Activated CD8-positive, alpha-beta memory T cell treated with anti-CD3 and anti-CD28 coated beads for 24 hours (primary cell): ENCODE measurements at places on chromosomes 1 and 21.

GRCh38 chr1:115220340-115221270 lies 117.4 kb downstream of the NGF start:
- no peak for DNase-seq

- DNase-seq, result no peak
Measured at GRCh38 chr21:29148530-29148929, 18.1 kb downstream of the MAP3K7CL start.

GRCh38 chr1:73097917-73098316 lies 815.6 kb upstream of the NEGR1 start:
- no peak for DNase-seq

DNA sequence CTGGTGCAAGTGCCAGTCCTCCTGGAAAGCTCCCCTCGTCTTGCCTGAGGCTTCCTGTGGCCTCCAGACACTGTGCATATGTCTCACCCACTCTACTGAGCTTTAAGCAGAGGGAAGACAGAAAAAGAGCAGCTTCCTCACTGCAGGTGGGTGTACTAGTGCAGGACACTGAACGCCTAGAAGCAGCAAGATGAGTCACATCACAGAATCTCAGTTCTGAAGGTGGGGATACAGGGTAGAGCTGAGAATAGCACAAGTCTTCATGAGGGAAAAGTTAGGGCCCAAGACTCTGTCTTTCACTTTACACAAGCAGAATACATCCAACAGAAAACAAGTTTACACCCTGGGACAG lies 37.4 kb downstream of the PCAT6 start:
- no peak for DNase-seq

GRCh38 chr1:211944733-211945500 lies 90.4 kb downstream of the INTS7 start:
- no peak for DNase-seq

- no peak for DNase-seq
Measured at GRCh38 chr1:187956975-187957374, 1128.2 kb downstream of the PLA2G4A start.

DNA sequence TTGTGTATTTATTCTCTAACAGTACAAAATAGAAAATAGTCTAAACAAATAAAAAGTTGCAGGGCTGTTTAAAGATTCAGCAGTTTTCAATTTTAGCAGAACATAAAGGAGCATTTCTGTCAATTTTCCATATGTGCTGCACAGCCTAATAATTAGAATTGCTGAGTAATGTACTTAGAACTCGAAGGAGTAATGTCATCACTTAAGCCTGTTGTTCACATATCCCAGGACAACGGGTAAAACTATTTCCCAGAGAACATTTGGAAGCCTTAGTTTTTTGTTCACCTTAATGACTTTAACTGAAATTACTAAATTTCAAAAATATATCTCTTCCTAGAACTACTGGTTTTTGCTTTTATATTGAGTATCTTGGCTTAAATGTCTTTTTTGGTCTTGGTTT lies 81.6 kb downstream of the ZP4 start:
- no peak for DNase-seq

DNA sequence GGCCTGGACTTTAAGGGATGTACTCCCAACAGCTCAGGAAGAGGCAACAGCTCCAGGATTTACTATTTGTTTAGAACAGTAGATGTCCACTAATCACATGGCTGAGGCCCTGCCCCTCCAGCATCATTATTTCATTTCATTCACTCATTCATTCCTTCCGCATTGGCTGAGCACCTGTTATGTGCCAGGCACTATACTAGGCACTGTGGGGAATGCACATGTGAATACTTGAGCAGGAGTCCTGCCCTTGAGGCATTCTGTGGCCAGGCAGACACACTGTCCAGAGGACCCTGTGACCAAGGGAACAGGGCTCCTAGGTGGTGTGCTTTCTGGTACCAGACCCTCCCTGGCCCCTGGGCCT lies 24.3 kb downstream of the KIAA1614 start:
- DNase-seq, result no peak

DNA sequence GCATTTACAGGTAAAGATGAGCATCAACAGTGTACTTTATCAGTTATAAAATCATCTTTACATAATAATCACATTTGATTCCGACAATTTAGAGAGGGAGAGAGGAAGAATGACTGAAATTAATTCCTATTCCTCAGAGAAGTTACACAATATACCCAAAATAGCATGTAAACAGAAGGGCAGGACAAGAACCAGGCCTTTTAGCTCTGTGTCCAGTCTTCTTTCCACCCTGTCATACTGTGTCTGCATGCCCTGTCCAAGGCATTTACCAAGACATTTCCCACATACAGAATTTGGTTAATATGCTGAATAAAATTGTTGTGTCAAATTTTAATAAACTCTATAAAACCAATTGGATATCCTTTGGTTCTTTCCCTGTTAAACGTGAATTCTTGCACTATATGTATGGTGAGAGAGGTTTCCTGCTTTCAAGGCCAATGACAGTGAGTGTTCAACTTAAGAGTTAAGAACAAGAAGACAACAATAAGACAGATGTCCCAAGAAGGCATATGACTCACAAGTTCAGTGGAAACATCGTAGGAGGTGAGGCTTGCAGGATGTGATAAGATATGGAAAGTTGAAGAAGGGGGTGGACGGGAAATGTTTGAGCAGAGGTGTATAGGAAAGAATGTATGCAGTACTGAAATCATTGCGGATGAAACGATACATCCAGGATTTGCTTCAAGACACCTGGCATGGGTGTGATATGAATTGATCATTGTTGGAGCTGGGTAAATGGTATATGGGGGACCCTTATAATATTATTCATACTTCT lies 20.8 kb downstream of the LRRC8B start:
- no peak for DNase-seq

GRCh38 chr1:14639291-14640050 lies 41.0 kb downstream of the KAZN start:
- no peak for DNase-seq

DNA sequence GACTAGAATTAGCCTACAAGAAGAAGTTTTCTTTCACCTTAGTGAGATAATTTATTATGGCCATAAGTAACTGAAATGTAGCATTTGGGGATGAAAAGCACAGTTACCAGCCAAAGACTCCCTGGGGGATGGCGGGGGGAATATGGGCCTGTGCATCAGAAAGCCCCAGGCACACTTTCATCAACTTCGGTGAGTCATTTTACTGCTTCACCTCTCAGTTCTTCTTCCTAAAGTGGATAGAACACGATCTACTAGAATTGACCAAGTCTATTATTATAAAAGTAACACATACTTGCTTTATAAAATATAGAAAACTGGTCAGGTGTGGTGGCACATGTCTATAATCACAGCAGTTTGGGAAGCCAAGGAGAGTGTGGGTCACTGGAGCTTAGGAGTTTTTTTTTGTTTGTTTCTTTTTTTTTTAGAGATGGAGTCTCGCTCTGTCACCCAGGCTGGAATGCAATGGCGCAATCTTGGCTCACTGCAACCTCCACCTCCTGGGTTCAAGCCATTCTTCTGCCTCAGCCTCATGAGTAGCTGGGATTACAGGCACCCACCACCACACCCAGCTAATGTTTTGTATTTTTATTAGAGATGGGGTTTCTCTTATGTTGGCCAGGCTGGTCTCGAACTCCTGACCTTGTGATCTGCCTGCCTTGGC lies 141.8 kb downstream of the ZZZ3 start:
- DNase-seq, result no peak

DNA sequence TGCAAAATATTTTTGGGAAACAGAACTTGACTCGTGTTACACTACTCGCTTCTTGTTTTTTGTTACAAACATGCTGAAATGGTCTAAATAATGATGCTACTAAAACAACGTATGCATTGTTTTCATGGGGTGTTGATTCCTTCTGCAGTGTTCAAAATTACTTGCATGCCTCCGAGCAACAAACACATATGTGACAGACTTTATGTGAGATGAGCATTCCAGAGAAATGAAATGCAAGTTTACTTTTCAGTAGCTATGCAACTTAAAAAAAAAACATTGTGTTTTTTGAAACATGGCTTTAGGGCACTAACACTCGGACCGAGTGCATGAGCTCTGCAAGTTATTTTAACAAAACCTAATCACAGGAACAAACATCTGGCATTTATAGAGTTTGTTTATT lies 84.8 kb downstream of the CAMTA1 start:
- no peak for DNase-seq

DNA sequence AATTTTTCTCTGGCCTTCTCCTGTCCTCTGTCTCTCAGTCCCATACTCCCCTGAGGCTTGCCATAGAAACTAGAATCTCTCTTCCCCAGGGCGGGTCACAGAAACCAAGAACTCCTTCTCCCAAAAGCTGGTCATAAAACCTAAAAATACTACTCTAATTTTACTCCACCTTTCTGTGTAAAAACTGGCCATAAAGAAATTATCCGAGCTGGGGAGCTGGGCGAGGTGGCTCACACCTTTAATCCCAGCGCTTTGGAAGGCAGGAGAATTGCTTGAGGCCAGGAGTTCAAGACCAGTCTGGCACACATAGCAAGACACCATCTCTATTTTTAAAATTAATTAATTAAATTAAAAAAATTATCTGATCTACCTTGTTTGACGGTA lies 3.0 kb downstream of the ALG14 start:
- no peak for DNase-seq

GRCh38 chr1:1914971-1915692 lies at the start of gene CALML6:
Gene CALML6, plus strand, starts transcription at chr1:1915260. Its CDS starts 21 bp downstream, at chr1:1915281.
- no peak for DNase-seq
